ENCODE measurements at places on chromosomes 13 and 19.

DNA sequence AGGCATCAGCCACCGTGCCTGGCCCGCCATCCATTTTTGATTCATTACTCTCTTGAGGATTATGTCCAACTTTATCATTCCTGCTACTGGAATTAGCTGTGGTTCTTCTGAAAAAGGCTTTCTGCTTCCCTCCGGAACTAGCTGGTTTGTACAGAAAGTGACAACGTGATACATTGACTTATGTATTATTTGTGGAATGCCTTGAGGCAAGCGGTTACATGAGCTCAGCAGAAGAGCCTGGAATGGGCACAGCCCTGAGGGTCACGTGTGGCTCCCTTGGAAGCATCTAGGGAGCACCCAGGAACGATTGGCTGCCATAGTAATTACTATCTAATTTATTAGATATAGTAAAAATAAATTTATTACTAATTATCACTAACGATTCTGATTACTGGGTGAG, 14.4 kb upstream of the RETN start:
- no peak for DNase-seq

DNA sequence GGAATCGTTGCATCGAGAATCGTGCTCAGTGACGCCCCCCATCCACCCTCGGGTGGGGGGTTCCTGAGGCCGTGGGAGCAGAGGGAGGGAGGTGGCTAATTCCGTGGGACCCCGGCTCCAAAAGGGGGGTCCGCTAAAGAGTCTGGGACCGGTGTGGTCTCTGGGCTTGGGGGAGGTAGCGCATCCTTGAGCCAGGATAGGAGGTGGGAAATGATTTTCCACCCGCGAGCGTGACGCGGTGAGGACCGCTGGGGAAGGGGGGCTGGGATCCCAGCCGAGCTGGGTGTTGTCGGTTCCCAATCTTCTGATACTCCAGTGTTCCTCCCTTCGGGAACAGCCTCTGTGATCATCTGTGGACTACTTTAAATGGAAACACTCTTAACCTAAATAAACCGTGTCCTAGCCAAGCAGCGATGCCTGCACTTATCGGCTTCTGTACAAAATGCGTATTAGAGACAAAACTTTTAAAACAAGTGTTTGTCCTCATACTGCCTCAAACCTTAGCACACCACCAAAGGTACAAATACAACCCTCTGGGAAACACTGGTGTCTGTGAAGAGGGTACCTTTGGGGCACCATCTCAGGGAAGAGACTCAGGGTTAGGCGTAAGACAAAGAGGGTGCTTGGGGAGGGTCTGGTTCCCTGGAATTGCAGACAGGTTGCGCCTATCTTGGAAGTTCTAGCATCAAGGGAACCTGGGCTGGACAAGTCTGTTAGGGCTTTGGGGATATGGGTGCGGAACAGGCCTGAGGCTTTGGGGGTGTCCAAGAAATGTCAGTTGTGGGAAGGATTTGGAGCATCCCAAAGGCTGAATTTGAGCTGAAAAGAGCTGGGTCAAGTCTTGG, 16.0 kb downstream of the KCNC3 start:
- no peak for DNase-seq

- no peak for DNase-seq
Observed at GRCh38 chr19:7905268-7905667, 1.6 kb downstream of the MAP2K7 start.

DNA sequence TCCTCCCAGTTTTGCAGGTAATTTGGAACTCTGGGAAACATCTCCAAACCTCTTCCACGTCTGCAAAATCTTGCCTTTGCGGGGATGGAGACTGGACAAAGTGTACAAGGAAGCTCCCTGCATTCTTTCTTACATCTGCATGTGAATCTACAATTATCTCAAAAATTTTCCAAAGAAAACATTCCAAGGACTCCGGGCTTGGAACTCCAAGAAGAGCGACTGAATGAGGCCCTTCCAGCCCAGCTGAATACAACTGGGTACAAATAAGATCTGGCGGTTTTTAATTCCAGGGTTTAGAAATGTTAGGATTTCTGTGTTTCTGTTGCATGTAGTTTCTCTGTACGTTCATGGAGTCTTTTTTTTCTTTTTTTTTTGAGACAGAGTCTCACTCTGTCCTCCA, 28.5 kb downstream of the EXOC3L2 start:
- no peak for DNase-seq

DNA sequence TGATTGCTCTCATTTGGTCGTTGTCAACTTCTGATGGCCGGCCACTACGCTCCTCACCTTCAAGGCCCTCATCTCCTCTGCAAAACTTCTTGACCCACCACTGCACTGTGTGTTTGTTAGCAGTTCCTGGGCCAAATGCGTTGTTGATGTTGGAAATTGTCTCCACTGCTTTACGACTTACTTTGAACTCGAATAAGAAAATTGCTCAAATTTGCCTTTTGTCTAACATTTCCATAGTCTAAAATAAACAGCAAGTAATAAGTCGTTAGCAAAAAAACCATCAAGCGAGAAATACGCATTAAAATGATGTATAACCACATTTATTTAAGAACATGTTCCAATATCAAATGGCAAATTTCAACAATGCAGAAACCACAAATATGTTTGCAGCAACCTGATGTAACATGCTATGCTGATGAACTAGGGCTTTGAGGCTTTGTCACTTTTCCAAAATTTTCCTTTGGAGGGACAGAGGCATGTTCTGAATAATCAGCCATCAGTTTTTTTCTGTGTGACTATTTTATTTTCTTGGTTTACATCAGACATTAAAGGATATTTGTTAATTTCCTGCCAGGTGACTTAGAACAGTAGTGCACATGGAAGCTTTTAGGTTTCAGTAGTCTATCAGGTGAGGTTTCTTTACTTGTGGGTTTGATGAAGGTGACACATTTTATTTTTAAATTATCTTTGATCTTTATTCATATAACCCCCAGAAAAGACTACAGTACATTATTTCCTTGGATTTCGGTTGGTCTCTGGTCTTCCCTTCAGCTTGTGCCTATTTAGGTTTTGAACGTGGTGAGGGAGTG, 74.7 kb upstream of the TEX29 start:
- no peak for DNase-seq

- DNase-seq = no peak
Observed at GRCh38 chr13:98273067-98273823, 96.2 kb upstream of the RNF113B start.

GRCh38 chr13:113430378-113431110, 22.7 kb downstream of the ADPRHL1 start:
- DNase-seq = no peak

DNA sequence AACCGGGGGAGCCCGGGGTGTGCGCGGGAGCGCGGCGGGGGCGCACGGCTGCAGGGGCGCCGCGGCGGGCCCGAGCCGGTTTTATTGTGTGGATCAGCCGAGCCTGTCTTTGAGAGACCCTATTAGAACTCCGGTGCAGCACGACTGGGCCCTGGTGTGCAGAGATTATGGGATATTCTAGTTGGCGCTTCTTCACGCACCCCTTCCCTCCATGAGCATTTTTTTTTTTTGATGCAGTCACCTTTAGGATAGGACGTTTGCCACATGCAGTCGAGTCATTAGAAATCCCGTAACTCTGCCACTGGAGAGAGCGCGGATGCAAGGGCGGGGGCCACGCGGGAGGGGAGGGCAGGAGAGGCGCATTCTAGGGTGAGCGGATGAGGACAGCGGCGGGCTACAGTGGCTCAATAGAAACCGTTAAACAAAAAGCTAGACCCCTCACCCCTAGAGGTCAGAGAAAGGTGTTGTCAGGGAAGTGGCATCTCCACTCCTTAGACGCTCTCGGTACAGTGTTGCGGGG, 3.7 kb downstream of the FGF9 start:
- DNase-seq = no peak

- DNase-seq = no peak
Observed at GRCh38 chr13:47112205-47112902, 215.5 kb upstream of the HTR2A start.

- DNase-seq = peak; percentile 58
Observed at GRCh38 chr13:99968521-99969452, 2.8 kb downstream of the ZIC5 start.

GRCh38 chr13:20521364-20522115, 4.1 kb downstream of the CRYL1 start:
- no peak for DNase-seq

DNA sequence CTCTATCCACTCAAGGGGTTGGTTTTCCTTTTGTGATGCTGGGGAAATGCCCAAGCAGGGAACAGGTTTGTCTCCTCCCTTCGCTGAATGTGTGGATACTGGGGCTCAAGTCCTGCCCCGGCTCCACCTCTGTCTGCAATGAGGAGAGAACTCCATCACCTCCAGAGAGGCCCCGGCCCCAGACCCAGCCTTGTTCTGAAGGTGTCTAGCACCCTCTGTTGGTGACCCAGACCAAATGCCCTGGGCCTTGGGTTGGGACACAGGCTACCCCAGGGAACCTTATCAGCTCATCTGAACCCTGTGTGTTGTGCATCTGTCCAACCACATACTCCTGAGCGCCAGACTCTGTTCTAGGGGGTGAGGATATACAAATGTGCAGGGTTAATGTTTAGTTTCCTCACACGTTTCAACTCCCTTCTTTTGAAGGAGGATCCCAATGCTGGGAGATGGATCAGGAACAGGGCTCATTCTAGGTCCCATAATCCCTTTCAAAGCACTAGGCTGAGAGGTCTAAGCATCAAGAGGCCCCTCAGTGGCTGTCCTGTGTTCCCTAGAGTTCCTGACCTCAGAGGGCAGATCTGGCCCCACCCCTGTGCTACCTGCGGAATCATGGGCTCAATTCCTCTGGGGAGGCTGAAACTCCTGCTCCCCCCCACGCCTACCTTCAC, 112.5 kb upstream of the SLC7A1 start:
- DNase-seq = peak; percentile 67

- peak; percentile 53 for DNase-seq
Observed at GRCh38 chr19:46480415-46480814, 9.1 kb upstream of the PNMA8A start.

DNA sequence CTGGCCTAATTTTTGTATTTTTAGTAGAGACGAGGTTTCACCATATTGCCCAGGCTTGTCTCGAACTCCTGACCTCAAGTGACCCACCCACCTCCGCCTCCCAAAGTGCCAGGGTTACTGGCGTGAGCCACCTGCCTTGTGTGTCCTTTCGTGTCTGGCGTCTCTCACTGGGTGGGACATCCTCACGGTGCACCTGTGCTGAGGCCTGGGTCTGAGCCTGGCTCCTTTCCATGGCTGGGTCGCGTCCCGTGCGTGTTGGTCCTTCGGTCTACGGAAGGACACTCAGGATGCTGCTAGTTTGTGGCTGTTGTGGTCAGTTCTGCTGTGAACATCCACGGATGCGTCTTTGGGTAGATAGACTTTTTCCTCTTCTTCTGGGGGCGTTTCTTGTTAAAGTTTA, 19.6 kb downstream of the PIAS4 start:
- no peak for DNase-seq

- DNase-seq = no peak
Observed at GRCh38 chr19:43395561-43395960, 19.1 kb upstream of the TEX101 start.

DNA sequence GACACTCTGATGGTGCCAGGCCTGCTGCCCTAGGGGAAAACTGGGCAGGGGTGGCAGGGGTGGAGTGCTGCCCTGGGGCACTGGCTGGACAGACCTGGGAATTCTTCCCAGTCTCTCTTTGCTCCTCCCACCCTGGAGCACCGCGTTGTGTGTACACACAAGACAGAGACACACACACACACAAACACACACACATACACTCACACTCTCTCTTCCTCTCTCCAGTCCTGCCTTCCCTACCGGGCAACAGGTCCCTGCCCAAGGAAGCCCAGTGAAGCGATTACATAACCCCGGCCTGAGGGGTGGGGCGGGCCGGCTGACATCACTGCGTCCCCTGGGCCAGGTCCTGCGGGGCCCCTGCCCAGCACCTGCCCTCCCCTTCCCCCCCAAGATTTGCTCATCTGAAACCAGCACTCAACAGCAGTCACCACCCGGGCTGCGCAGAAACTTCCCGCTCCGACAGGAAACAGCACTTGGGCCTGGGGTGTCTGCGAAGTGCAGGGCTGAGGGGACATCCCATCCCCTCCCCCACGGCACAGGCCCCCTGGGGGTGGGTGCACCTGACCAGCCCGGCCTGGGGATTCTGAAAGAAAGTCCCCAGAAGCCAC, 1.2 kb downstream of the MKNK2 start:
- peak; percentile 60 for DNase-seq

GRCh38 chr19:4446704-4447200, 10.8 kb downstream of the UBXN6 start:
- no peak for DNase-seq

GRCh38 chr13:30307194-30307970, at the start of gene KATNAL1:
TSS of gene KATNAL1 (minus strand) at chr13:30307551. CDS start at chr13:30283777, 23,774 bp downstream.
- peak; percentile 62 for DNase-seq

GRCh38 chr19:3115916-3116602, 19.8 kb upstream of the GNA15 start:
- no peak for DNase-seq

DNA sequence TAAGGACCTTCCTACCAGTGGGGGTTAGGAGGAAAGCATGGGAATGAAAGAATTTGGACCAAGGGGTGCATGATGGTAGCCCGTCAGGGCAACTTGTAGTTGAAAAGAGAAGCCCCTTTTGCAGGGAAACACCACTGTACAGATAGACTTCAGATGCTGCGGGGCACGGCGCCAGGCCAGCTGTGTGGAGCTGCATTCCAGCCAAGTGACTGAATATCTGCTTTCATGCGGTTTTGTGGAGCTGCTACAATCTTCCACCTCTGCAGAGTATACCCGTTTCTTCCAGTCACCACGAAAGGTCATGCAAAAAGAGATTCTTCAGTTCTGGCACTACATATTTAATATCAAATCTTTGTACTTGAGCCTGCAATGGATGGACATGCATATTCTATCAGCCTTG, 104.7 kb downstream of the RGCC start:
- no peak for DNase-seq

DNA sequence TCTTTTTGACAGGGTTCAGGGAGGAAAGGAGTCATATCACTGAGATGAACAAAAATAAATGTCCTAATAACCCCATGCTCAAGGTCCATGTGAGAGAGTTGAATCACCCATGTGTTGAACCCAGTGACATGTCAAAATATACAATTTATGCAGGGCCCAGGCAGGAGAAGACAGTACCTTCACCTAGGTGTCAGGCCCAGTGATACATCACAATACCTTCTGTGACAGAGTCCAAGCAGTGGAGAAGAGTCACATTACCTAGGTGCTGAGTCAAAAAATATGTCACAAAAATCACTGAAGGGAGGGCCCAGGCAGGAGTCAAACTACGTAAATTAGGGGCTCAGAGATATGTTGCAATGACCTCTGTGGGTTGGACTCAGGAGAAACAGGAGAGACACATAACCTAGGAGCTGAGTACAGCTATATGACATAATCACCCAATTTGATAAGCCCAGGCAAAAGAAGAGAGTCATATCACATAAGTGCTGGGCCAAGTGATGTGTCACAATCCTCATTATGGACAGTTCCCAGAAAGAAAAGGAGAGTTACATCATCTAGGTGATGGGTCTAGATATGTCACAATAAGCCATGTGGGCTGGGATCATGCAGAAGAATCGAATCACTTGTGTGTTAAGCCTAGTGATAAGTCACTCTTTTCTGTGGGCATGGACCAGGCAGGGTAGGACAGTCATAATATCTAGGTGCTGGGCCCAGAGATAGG, 13.8 kb upstream of the ZNF724 start:
- no peak for DNase-seq

DNA sequence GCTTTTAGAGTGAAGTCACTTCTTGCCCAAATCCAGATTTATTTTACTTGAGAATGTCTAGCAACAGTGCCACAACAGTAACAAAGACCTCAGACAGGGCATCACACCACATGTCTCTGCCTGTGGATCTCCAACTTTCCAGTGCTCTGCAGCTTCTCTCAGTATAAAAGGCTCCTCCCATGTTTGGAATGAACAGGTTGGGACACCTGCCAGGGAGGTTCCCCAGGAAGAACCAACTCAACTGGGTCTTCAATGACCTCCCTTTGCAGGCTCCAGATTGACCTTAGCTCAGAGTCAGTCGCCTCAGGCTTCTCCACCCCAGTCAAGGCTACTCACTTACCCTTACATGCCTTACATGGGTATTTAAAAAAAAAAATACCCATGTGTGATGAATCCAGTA, 3.4 kb downstream of the ZNF823 start:
- DNase-seq = no peak

Measured in endothelial cell (in vitro differentiated cells).